Activated T-helper 1 cell treated with anti-CD3 and anti-CD28 coated beads, Interleukin-12 subunit alpha, Interleukin-12 subunit beta, Interleukin-2, Interleukin-4 antibody, amounts not matched to agents 30 ng/mL and 10 ng/mL and 1 ng/mL, durations not matched to agents 14 hours and 24 hours and 36 hours (primary cell): ENCODE measurements at places on chromosomes 7 and 10.

- no peak for DNase-seq
- H3K27me3 ChIP-seq: no peaks in the 10 kb centered on the region
- no peaks in the 10 kb centered on the region for H3K4me1 ChIP-seq
- H3K36me3 ChIP-seq: no peaks in the 10 kb centered on the region
- no peak overlapping the region for H3K27ac ChIP-seq
Observed at GRCh38 chr10:28240400-28240799, 62.5 kb downstream of the MPP7 start.

DNA sequence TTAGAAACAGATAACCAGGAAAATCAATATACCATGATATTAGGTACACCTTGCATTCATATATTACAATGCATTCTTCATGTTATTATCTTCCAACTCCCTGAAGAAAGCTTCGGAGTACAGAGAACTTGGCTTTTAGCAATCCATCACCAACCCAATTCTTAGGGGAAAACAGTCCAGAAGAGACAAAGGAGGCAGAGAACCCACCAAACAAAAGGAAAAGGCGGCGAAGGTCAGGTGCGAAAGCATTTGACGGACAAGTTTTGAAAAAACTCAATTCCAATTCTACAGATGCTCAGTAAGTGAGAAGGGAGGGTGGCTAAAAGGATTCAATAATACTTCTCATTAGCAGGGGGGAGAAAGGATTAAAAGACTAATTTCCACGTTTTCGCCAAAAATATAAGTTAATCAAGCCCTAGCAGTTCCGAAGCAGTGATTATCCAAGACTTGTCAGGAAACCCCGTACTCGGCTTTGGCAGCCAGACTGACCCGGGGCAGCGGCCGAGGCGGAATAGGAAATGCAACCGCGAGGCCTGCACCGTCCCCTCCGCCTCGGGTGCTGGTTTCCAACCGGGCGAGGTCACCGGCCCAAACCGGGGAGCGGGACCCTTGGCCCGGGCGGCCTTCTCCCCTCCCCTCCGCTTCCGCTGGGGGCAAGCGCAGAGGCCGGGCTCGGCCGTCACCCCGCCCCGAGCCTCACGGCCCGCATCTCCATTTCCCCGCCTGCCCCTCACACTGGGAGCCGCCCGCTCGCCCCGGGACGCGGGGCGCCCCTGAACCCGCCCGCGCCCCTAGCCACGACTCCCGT is 747 bp downstream of the GDI2 start:
- peak overlapping the region; percentile 87 for H3K27ac ChIP-seq
- H3K4me3 ChIP-seq: peak overlapping the region; percentile 95
- peaks cover 22% of the 10 kb centered on the region for H3K36me3 ChIP-seq
- H3K4me1 ChIP-seq: peaks cover 66% of the 10 kb centered on the region
- H3K27me3 ChIP-seq: no peaks in the 10 kb centered on the region

DNA sequence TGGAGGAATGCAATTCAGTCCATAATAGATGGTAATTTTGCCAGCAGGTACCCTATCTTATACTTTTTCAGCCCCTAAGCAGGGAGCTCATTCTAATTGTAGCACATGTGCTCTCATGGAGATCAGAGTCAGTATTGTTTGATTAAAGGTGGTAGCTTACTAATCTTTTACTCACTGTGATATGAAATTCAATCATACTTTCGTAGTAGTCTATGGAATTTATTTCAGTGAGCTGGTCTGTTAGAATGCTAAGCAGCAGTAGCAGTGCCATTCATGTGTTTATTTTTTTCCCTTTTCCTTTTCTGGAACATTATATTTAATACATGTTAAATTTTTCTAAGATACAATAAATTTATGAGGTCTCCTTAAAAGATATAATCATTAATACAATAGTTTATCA is 109.0 kb downstream of the ST7 start:
- no peak for DNase-seq
- H3K27ac ChIP-seq: no peak overlapping the region
- H3K4me3 ChIP-seq: no peak overlapping the region
- peaks cover 14% of the 10 kb centered on the region for H3K27me3 ChIP-seq

GRCh38 chr7:122802301-122802751 is 83.9 kb downstream of the CADPS2 start:
- H3K27ac ChIP-seq: no peak overlapping the region
- no peak overlapping the region for H3K4me3 ChIP-seq
- no peaks in the 10 kb centered on the region for H3K27me3 ChIP-seq
- DNase-seq: no peak
- H3K36me3 ChIP-seq: no peaks in the 10 kb centered on the region
